ENCODE measurements at places on chromosomes 11 and 22.

DNA sequence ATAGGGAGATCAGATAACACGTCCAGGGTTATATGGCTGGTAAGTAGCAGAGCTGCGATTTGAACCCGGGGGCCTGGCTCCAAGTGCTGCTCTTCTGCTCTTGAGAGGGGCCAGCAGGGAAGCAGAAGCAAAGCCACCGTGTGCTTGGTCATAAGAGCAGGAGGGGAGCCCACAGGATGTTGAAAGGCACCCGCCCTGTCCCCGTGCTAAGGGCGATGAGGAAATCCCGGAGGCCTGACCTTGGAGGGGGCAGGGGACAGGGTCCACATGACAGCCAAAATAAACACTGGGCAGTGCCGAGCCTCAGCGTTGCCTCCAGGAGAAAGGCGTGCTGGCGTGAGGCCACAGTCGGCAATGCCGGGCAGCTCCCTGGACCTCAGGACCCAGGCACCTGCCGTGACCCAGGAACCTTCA, 28.8 kb downstream of the TOM1 start:
- no peak for DNase-seq

- no peak for DNase-seq
Measured at GRCh38 chr11:10379022-10379421, 74.1 kb downstream of the ADM start.

- DNase-seq, result no peak
Measured at GRCh38 chr22:22124374-22124773, 120.2 kb upstream of the VPREB1 start.

DNA sequence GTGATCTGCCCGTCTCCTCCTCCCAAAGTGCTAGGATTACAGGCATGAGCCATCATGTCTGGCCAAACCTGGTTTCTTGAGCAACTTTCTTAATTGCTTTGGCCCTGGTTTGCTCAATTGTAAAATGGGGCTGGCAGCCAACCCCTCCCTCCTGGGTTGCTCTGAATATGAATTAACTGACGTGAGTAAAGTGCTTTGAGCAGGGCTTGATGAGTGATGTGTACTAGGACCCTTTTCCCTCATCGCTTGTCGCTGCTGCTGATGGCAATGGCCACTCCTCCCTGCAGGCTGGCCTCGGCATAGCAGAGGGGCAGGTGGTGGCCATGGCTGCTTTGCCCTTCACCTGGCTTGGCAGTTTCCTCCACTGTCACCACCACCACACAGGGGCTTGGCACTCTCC, 41.5 kb downstream of the RNF141 start:
- no peak for DNase-seq

DNA sequence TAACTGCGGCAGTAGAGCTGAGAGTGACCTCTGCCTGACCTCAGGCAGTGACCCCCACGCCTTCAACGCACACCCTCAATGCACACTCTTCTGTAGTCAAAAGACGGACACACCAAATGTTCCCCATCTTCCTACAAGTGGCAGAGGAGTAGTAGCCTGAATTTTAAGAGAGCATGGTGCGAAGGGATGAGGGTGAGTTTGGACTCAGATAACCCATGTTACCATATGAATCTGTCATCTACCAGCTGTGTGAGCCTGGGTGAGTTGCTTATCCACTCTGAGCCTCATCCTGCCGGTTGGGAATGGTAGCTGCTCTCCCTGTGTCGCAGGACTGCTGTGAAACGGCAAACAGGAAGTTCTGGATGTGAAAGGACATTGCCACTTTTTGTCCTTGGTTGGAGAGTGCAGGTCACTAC, 20.6 kb upstream of the ROBO3 start:
- no peak for DNase-seq

DNA sequence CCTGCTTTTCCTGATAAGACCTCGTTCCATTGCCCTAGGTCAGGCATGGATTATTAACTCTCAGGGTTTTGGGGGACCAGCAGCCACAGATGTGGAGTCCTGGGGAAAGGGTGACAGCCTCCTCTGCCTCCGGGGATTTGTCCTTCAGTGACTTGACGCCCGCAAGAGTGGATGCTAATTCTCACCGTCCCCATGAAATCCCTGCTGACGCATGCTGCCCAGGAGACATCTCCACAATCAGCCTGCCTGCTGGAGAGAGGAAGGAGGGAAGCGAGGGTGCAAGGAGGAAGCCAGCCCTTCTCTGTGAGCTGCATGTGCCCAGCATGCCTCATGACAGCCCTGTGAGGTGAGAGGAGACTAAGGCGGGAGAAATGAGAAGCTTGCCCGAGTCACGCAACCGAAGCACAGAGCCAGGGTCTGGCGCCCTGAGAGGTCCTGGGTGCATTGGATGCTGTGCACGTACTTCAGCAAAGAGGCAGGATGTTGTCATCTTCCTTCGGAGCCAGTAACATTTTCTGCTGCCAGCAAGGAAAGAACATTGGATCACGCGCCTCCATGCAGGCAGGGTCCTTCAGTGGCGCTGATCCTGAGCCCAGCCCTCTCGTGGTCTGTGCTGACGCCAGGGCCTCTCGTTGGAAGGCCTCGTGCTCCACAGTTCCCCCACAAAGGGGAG, 27.3 kb upstream of the KRTAP5-6 start:
- DNase-seq, result no peak

DNA sequence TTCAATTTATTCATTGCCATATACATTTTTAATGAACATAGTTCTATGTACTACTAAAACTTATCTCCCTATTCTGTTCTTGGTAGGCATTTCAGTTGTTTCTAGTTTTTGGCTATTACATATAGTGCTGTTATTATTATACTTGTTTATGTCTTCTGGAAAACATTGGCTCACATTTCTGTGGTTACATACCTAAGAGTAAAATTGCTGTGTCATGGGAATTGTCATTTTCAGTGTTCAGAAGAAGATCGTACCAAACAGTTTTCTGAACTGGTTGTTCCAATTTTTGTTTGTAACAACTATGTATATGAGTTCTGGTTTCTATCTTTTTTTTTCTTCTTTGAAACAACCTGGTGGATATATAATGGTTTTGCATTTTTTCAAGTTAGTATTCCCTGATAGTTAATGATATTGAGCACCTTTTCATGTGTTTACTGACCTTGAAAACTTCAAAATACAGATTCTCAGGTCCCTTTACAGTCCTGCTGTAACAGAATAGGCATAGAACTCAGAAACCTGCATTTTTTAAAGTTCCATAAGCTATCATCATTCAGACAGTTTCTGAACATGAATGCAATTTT, 230.7 kb downstream of the JRKL start:
- no peak for DNase-seq

DNA sequence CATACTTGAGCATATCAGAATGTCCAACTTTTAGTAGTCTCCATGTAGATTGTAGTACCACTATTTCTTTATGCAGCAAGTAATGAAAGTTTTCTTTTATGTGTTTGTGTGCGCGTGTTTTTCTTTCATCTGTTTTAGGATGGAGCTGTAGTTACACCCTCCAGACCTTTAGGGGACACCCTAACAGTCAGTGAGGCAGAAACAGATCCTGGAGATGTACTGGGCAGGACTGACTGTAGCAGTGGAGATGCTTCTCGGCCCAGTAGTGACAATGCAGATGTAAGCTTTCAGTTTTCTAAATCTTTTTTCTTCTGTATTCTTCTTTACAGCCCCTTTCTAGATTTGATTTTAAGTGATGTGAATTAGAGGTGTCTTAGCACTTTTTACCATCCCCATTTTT, 79.9 kb upstream of the GRIK4 start:
- no peak for DNase-seq

DNA sequence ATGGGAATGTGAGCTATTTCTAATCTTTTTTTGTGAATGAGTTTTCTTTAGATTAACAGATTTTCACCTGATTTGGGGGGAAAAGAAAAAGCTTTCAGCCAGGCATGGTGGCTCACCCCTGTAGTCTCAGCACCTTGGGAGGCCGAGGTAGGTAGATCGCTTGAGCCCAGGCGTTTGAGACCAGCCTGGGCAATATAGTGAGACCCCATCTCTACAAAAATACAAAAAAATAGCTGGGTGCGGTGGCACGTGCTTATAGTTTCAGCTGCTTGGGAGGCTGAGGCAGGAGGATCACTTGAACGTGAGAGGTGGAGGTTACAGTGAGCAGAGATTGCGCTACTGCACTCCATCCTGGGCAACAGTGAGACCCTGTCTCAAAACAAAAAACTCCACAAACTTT, 92.2 kb downstream of the HSD17B12 start:
- DNase-seq, result no peak

GRCh38 chr22:44276041-44276440, 36.7 kb downstream of the SHISAL1 start:
- DNase-seq, result no peak

DNA sequence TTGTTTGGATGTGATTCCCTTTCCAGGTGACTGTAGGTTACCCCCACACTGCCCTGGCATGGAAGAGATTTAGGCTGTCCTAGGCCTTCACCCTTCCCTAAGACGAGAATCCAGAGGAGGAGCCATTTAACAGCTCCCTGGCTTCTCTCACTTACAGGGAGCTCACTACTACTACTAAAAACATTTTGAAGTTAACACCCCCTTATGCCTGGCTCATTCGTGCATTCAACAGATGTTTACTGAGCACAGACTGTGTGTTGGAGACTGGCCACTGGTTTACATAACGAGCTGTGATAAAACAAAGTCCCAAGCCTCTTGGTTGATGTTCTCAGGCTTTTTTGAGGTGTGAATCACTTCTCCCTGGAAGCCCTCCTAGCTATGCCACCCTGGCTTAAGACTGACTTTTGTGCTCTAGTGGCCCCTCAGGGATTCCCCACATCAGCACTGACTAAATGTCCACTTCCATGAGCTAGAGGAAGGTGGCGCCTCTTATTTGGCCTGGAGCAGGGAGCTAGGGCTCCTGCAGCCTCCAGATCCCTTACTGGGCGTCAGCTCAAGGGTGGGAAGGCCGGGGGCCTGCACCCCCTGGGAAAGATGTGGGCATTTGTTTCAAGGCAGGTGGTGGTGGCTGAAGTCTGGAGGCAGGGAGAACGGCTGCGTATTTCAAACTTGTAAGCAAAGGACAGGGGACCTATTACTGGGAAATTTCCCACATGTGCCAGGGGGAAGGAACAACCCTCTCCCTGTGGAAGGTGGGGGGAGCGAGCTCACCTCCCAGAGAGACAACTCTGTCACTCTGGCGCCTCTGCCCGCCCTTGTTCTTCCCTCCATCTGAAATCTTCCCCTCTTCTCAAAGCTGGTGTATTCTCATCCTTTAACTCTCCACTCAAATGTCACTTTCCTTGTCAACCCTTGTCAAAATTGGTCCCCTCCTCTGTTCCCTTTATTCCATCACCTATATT, 19.4 kb upstream of the MALAT1 start:
- no peak for DNase-seq

- no peak for DNase-seq
Measured at GRCh38 chr11:66365711-66366619, 5.6 kb downstream of the SLC29A2 start.

GRCh38 chr11:8177136-8177535, 8.3 kb upstream of the RIC3 start:
- DNase-seq, result no peak

GRCh38 chr11:355581-356458, 13.5 kb upstream of the B4GALNT4 start:
- peak; percentile 84 for DNase-seq

DNA sequence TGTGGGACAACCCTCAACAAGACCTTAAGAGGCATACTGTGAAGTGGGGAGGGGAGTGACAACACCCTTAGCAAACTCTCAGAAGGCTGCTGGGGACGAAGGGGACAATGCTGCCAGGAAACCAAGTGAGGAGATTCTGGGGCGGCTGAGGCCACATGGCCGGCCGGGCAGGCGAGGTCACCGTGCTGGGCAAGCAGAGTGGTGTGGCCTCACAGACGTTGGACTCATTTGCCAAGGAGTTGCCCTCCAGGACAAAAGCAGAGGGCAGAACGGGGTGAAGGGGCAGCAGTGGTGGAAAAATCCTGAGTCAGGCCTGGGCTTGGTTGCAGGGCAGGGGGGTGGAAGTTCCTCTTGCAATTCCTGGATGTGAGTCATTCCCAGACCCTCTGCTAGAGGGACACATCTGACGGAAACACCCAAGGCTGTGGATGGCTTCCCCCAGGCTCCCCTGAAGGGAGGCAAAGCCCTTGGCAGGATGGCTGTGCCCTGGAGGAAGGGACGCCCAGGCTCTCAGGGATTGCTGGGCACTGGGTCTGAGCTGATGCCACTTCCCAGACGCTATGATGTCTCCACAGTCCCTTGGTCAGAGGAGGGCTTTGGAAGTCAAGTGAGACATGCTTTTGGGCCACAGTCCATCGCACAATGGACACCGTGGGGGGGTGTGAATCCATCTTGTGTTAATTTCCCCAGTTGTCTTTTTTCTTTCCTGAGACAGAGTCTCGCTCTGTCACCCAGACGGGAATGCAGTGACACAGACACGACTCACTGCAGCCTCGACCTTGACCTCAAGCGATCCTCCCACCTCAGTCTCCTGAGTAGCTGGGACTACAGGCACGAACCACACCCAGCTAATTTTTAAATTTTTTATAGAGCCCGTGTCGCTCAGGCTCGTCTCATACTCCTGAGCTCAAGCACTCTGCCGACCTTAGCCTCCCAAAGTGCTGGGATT, 16.2 kb upstream of the SHANK3 start:
- no peak for DNase-seq

- DNase-seq, result no peak
Measured at GRCh38 chr11:8217136-8217535, 46.5 kb downstream of the LMO1 start.

DNA sequence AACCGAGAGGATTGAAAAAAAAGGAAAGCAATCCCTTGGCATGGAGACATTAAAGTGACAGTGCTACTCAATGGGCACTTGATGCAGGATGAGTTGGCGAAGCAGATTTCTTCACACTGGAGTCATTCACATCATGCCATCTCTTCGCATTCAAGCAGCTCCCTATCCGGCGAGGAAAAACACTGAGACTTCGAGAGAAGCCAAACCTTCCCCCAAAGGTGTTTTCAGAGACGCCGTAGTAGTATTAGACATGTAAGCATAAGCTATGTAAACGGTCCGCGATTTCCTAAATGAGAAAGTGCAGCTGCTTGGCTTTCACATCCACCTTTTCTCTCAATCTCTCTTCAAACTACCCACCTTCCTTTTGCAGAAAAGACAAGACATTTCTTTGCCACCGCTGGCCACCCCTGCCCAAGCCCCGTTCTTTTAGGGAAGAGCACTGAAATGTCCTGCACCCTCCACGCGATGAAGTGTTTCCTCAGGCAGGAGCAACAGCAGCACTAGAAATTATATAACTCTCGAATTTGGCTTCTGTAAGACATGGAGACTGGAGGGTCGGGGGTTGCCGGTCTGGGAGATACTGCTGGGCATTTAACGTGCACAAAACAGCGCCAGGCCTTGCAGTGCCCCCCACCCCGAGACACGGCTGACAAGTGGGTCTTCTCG, at the start of gene DLG2:
DLG2 (minus strand) TSS at position 13 of the 666 bp plus-strand sequence.
- DNase-seq, result peak; percentile 5

GRCh38 chr22:32996702-32997101, 61.5 kb downstream of the SYN3 start:
- no peak for DNase-seq

DNA sequence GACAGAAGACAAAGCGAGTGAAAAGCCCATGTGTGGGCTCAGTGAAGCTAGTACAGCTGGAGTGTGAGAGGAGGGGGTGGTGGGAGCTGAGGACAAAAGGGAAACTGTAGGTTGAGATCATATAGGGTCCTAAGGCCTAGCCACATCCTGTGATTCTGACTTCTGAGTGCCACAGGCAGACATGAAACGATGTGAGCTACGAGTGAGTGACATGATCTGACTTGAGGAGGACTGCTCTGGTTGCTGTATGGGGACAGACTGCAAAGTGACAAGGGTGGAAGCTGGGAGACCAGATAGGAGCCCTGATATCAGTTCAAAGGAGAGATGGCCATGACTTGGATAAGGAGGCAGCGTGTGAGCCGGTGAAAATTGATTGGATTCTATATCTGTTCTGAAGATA, 85.4 kb downstream of the MICAL2 start:
- peak; percentile 58 for DNase-seq

- DNase-seq, result no peak
Measured at GRCh38 chr22:17818180-17818579, 43.9 kb upstream of the BID start.
